GM12864 (cell line): ENCODE measurements at places on chromosomes 1 and 21.

- no peak for DNase-seq
Observed at GRCh38 chr1:167776616-167777268, 55.0 kb downstream of the MPZL1 start.

- no peak for DNase-seq
Observed at GRCh38 chr1:182404781-182405180, 4.3 kb upstream of the TEDDM1 start.

DNA sequence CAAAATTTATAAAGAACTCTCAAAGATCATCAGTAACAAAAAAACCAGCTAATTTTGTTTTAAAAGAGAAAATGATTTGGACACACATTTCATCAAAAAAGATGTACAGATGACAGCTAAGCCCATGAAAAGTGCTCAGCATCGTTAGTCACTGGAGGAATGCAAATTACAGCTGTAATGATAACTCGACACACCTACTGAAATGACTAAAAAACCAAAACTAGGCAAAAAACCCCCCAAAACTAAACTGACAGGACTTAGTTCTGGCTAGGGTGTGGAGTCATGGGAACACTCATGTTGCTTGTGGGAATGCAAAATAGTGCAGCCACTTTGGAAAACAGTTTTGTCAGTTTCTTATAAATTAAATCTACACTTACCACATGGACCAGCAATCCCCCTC lies 59.5 kb downstream of the CNIH3 start:
- no peak for DNase-seq

GRCh38 chr1:4700801-4701200 lies 46.4 kb downstream of the AJAP1 start:
- no peak for DNase-seq

GRCh38 chr21:38857152-38857825 lies 51.6 kb downstream of the ETS2 start:
- DNase-seq, result no peak

- no peak for DNase-seq
Observed at GRCh38 chr1:31326461-31326860, 29.6 kb downstream of the ZCCHC17 start.

- no peak for DNase-seq
Observed at GRCh38 chr1:151838222-151839081, 1.2 kb downstream of the C2CD4D start.

GRCh38 chr1:218659911-218660677 lies 315.0 kb downstream of the TGFB2 start:
- DNase-seq, result no peak

DNA sequence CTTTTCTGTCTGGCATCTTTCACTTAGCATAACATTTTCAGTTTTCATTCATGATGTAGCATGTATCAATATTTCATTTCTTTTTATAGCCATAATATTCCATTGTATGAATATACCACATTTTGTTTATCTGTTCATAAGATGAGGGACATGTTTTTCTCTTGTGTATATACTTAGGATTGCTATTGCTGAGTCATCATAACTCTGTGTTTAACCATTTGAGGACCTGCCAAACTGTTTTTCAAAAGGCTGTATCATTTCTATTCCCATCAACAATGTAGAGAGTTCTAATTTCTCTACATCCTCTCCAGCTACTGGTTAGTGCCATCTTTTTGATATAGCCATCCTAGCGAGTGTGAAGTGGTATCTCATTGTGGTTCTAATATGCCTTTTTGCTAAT lies 26.2 kb downstream of the MPZL1 start:
- DNase-seq, result no peak

- no peak for DNase-seq
Observed at GRCh38 chr1:3895279-3895950, 4.7 kb downstream of the C1orf174 start.

GRCh38 chr1:209549443-209550205 lies 33.9 kb upstream of the CAMK1G start:
- DNase-seq, result no peak

DNA sequence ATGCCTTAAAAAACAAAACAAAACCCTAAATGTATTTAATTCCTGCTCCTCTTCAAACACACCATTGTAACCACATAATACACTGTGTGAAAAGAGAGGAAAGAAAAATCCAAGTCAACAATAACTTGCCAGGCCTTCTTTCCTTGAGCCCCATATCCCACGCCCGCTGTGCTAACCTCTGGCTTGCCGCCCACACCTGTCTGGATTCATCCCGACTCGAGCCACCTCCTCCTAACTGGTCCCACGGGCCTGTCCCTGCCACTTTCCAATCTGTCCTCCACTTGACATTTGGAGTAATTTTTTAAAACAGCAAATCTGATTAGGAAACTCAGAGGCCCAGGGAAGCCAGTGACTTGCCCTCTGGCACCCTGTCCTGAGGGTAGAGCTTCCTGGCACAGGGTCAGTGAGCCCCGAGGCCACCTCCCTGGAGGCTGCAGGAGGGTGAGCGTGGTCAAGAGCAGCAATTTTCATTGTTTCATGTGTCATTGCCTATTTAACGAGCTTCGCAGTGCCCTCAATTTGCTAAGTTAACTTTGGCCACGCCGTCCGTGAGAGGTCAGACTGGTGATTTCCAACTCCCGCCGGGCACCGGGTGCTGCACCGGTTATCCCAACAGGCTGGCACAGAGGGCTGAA lies 54.1 kb downstream of the B3GALT5 start:
- DNase-seq, result no peak

DNA sequence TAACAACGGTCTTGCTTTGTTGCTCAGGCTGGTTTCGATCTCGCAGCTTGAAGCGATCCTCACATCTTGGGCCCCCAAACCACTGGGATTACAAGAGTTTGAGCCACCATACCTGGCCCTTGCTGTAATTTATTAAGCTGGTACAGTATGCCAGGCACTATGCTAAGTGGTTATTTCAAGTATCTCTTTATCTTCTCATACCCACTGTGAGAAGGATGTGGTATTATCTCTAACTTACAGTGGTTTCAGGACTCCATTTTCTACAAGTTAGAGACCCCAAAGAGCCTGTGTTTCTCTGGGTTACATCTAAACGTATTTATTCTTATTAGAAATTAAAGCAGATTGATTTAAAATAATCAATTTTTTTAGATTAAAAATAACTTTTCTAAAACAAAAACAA lies 8.1 kb upstream of the ST3GAL3 start:
- DNase-seq, result no peak

GRCh38 chr1:177145106-177146070 lies 19.1 kb downstream of the ASTN1 start:
- DNase-seq, result no peak

- no peak for DNase-seq
Observed at GRCh38 chr1:91036894-91037829, 15.3 kb upstream of the ZNF644 start.

GRCh38 chr1:178057141-178057765 lies 36.7 kb upstream of the RASAL2 start:
- no peak for DNase-seq

- no peak for DNase-seq
Observed at GRCh38 chr1:1959840-1960479, 40.9 kb upstream of the TMEM52 start.
